Stimulated activated CD4-positive, alpha-beta T cell treated with anti-CD3 and anti-CD28 coated beads, Interleukin-4, amount 100 ng/mL, for 4 hours (primary cell): ENCODE measurements at places on chromosomes 6 and 20.

- no peak for DNase-seq
These were observed 64.3 kb downstream of the ZFP64 start for GRCh38 chr20:52127309-52127708.

DNA sequence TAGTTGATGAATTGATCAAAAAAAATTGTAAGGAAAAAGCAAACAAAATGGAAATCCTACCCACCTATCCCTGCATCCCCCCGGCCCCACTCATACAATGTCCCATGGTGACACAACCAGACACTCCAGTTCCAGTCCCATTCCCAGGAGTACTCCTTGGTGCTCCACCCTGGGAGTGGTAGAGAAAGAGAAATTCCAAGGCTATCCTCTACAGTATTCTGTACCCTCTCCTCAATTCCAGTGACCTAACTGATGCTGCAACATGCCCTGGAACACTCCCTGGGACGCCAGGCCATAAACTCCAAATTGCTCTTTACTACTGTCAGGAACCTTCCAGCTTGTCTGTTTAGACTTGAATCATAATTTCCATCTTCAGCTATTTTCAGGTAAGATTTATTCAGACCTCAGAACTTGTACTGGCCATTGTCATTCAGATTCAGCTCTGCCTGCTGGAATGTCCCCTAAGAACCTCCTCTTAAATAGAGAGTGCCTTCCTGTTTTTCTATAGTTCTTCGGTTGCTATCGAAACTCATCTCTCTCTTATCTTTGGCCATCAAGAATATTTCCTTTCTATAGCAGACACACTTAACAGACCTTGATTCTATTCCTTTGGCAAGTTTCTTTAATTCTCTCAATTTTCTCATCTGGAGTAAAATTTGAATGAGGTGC is 8.7 kb downstream of the GPX6 start:
- no peak for DNase-seq

- DNase-seq, result no peak
These were observed 5.4 kb downstream of the BMP6 start for GRCh38 chr6:7731294-7731693.

DNA sequence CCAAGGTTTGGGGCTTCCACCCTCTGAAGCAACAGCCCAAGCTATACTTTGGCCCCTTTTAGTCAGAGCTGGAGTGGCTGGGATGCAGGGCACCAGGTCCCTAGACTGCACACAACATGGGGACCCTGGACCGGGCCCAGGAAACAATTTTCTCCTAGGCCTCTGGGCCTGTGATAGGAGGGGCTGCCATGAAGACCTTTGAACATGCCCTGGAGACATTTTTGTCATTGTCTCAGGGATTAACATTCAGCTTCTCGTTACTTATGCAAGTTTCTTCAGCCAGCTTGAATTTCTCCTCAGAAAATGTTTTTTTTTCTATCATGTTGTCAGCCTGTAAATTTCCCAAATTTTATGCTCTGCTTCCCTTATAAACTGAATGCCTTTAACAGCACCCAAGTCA is 82.3 kb downstream of the LRRC1 start:
- DNase-seq, result no peak

DNA sequence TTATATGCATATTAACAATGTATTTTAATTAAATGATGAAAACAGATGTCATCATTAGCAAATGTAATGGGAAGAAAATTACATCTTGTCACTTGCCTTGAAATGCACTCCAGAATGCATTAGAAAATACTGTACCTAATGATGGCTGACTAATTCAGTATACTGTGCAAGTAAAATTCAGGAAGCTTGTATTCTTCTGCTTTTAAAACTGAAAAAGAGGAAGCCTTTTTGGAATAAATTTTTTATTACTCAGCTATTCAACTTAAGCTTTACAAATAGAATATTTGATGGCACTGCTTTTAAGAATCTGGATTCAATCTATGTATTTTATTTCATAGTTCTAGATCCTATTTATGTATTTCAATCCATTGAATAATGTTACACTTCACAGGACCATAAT is 195.5 kb downstream of the RIMS1 start:
- no peak for DNase-seq

DNA sequence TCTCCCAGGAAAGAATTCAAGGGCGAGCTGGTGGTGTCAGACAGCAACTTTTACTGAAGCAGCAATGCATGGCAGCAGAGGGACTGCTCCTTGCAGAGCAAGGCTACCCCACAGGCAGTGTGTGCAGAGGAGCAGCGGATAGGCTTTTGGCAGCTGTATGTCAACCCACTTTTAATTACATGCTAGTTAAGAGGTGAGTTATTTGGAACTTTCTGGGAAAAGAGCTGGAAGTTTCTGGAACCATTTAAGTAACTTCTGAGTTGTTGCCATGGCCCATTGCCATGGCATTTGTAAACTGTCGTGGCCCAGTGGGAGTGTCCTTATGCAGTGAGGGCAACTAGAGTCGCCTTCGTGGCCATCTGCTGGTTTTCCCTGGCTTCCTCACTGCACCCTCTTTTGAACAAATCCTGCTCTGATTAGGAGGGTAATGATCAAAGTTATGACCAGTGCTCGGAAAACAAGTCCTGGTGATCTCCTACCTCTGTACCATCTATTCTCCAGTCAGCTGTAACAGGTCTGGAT is 34.0 kb downstream of the BPIFB4 start:
- DNase-seq, result no peak

DNA sequence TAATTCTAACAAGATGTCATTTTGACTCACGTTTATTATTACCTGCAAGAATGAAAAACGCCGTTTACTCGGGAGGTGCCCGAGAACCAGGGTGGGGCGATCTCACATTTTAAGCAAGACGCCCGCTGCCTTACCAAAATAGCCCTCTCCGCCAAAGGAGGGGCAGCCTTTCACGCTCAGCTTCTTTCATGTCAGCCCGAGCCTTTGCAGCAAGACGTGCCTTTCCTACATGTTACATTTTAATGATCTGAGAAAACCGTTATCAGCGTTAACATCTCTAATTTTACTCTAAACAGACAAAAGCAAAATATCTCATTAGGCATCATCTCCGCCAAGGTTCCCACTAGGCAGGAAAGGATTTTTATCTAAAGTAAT is 2.0 kb downstream of the BACH2 start:
- DNase-seq, result peak; percentile 54

DNA sequence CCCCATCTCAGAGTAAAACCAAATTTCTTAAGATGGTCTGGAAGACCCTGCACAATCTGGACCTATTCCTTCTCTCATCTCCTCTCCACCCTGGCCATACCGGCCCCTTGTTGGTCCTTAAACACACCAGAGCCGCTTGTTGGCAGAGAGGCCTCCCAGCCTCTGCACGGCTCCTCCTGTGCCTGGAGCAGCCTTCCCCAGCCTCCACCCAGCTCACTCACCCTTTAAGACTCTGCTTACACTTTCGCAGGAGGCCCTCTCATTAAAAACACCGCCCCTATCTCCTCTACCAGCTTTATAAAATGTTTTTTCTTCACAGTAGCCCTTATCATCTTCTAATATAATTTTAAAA is 49.8 kb downstream of the BANF2 start:
- DNase-seq, result no peak

- DNase-seq, result no peak
These were observed 52.9 kb upstream of the FABP7 start for GRCh38 chr6:122726649-122727048.

DNA sequence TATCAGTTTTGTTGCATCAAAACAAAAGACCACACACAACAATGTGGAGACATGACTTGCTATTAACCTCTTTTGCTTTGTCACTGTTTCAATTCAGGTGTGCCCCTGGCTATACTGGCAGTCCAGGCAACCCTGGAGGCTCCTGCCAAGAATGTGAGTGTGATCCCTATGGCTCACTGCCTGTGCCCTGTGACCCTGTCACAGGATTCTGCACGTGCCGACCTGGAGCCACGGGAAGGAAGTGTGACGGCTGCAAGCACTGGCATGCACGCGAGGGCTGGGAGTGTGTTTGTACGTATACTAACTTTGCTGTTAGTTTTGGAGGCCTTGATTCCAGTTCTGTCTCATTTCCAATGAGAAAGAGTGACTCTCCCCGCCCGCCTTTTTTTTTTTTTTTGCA is 356.9 kb downstream of the ARHGAP18 start:
- no peak for DNase-seq

DNA sequence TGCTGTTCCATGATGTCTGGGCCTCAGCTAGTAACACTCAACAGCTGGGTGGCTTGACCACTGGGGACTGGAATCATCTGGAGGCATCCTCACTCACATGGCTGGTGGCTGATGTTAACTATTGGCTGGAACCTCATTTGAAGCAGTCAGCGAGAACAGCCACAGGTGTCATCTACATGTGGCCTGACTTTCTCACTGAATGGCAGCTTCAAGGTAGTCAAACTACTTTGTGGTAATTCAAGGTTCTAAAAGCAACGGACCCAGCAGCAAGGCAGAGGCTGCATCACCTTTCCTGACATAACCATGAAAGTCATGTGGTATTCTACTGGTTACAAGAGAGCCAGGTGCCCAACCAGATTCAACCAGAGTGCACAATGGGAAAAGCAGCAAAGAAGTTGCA is 115.9 kb upstream of the DST start:
- no peak for DNase-seq

- no peak for DNase-seq
These were observed 670 bp upstream of the PARD6B start for GRCh38 chr20:50730765-50731054.

DNA sequence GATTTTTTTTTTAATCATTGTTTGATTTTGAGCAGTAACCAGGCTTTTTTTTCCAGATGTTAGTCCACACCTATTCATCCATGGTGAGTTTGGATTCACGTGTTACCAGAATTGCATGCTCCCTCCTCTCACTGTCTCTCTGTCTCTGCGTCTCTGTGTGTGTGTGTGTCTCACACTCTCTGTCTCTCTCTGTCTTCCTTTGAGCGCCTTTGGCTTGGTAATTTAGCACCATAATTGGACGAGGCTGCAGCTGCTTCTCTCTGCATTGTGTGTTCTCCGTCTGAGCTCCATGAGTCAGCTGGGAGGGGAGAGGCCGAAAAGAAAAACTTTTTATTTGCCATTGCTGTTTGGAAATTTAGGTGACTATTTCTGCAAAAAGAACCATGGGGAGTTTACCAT is 3.4 kb downstream of the TFAP2B start:
- DNase-seq, result no peak

DNA sequence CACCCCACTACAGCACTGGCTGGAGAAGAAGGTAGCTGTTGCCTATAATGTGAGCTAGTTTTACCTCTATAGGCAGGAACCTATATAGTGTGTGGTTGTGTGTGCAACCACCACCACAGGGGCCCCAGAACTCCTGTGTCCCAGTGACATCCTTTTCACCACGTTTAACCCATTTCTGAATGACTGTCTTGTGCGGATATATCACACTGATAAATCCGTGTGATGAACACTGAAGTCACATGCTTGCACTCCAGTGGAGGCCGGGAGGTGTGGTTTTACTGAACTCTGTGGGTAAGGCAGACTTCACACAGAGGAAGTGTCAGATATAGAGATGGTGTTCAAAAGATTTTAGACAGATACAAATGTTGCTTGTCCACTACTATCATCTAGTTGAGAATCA is 32.5 kb downstream of the SDHAF4 start:
- no peak for DNase-seq

DNA sequence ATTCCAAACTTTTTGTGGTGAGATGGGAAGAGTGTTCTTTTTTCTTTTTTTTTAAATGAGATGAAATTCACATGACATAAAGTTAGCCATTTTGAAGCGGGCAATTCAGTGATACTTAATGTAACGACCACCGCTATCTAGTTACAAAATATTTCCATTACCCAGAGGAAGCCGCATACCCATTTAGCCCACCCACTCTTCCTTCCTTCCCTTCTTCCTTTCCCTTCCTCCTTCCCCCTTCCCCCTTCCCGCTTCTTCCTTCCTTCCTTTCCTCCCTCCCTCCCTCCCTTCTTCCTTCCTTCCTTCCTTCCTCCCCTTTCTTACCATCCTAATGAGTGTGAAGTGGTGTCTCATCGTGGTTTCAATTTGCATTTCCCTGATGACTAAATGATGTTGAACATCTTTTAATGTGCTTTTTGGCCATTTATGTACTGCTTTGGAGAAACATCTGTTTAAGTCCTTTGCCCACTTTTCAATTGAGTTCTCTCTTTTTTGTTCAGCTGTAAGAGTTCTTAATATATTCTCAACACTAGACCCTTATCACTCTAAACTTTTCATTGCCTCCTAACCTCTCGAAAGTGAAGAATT is 371.1 kb downstream of the FARS2 start:
- DNase-seq, result no peak

DNA sequence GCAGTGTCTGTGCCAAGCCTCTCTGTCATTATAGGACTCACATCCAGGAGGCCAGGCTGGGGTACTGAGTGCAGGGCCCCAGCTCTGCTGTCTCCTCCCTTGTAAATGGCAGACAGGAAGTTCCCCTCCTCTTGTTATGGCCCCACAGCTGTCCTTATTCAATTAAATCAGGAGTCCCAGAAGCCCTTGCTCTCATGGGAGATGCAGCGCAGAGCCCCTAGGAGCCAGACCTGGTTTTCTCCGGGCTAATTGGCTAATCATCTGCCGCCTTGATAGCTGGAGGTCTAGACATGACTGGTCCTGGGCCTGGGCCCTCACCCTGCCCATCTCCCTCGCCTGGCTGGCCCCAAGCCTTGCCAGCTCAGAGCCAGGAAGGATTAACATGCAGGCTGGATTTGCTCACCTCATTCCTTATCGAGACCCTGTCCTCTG is 172.0 kb downstream of the VEGFA start:
- no peak for DNase-seq

DNA sequence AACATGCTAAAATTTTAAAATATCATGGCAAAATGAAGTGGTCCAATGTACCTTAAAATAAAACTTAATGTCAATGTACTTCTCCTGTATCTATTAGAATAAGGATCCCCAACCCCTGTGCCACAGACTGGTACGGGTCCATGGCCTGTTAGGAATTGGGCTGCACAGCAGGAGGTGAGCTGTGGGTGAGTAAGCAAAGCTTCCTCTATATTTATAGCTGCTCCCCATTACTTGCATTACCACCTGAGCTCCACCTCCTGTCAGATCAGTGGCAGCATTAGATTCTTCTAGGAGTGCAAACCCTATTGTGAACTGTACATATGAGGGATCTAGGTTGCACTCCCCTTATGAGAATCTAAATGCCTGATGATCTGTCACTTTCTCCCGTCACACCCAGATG is 86.0 kb downstream of the SLC16A10 start:
- no peak for DNase-seq

DNA sequence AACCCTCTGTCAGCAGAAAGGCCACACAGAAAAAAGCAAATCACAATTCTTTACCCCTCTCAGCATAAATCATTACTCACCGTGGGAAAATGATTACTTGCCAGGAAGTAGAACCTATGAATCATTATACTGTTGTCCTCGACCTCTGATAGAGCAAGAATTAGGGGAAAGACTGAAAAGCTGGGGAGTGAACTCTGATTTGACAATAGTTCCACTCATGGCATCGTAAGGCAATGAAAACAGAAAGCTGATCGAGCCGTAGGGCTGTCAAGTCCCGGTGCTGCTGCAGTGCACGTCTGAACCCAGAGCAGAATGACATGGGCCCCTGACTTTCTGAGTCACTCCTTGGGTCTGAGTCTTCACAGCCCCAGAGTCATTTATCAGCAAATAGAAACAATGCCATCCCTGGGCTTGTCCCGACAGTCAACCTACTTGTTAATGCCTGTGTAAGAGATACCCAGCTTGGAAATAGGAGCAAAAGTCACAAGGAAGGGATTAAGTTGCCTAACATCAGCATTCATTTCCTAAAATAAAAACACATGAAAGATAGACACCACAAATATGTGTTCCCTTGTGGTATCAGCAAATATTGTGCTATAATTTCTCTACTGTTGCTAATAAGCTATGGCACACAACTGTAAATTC is 224.8 kb upstream of the MARCKS start:
- peak; percentile 14 for DNase-seq

- no peak for DNase-seq
These were observed 21.9 kb downstream of the ATXN1 start for GRCh38 chr6:16739329-16739801.
